Endothelial cell of umbilical vein (primary cell): ENCODE measurements at places on chromosomes 11 and 22. TPM values are rescaled to one million over a fixed set of nuclear protein-coding genes. Genes with fewer than 3 reads are reported as not detected.

The C22orf31 gene
- total RNA-seq: not detected in 2 replicates

The LRRC74B gene
- not detected in 2 replicates for total RNA-seq

The TRIM5 gene
- 54.5 and 61.4 TPM in 2 replicates for total RNA-seq

The RFPL1 gene
- total RNA-seq: not detected in 2 replicates

The MIAT gene
- 0.53 and 0.80 TPM in 2 replicates for total RNA-seq

The NNMT gene
- 300 and 330 TPM in 2 replicates for total RNA-seq

The ZDHHC24 gene
- 18.3 and 20.1 TPM in 2 replicates for total RNA-seq

The PHF21A gene
- 26.9 and 30.5 TPM in 2 replicates for total RNA-seq

The NCR3LG1 gene
- total RNA-seq: 8.1 and 8.7 TPM in 2 replicates

The MS4A12 gene
- total RNA-seq: not detected in 2 replicates

The SAA2 gene
- not detected in 2 replicates for total RNA-seq
